Heart right ventricle (tissue), 16 donors: ENCODE measurements at places on chromosomes 4 and X. TPM values are rescaled to one million over a fixed set of nuclear protein-coding genes. Genes with fewer than 3 reads are reported as not detected.

DNA sequence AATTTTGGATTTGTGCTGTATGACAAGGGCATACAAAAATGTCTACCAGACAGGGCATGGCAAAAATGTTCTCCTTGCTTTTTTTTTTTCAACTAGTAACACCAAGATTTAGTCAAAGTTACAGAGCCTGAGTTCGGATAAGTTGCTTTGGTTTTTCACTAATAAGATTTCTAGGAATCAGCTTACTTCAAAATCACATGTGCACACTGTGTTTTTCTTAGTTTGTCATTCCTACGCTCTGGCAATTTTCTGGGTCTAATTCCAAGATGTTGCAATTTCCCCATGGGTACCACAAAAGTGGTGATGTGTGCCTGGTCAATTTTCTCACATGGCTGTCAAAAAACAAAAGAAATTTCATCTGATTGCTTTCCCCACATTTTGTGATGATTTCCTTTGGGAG, 6.3 kb downstream of the C1QTNF7 start:
- DNase-seq: no peak

DNA sequence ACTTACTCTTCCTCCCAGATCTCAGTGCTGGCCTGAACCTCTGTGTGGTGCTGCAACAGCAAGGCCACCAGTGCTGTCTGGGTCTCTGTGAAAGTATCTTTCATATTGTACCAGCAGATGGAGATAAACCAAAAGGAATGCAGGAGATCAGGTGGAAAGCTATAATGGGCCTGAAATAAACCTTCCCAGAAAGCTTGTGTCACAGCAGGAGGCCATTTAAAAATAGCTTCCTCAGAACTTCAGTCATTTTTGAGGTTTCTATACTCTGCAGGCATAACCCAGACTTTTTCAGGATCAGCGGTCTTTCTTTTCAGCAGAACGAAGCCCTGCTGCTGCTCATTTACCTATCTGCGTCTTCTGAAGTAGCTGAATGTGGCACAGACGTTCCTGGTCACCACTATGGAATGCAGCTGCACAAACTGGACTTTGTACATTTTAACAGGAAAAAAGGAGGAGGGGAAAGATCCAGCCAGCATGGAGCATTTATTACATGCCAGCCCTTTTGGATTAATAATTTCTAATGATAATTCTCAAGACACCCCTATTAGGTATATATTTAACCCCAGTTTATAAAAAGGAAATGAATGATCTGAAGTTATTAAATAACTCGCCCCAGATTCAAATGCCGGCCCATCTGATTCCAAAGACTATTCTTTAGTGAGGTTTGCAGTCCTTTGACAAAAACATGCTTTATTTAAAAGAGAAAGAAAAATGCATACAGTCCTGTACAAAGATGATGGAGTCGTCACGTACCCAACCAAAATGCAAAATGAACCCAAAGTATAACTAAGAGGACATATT, 119.7 kb downstream of the NFKB1 start:
- DNase-seq: no peak

DNA sequence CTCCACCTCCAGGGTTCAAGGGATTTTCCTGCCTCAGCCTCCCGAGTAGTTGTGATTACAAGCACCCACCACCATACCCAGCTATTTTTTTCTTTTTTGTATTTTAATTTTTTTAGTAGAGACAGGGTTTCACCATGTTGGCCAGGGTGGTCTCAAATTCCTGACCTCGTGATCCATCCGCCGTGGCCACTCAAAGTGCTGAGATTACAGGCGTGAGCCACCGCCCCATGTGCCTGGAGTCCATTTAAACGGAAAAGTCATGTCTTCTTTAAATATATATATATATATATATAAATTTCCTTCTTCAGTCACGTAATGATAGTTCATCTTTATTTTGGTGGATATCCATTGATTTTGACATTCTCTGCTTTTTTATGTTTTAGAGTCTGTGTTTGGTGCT, 264.0 kb upstream of the PITX2 start:
- DNase-seq: no peak

Gene ETDB
- not detected for total RNA-seq

- DNase-seq: no peak
Observed at GRCh38 chr4:65599340-65599739, 70.9 kb downstream of the EPHA5 start.
